Activated naive CD4-positive, alpha-beta T cell treated with Interleukin-2 at 50 U/mL for 16 hours (primary cell): ENCODE measurements at places on chromosomes 13 and 19.

DNA sequence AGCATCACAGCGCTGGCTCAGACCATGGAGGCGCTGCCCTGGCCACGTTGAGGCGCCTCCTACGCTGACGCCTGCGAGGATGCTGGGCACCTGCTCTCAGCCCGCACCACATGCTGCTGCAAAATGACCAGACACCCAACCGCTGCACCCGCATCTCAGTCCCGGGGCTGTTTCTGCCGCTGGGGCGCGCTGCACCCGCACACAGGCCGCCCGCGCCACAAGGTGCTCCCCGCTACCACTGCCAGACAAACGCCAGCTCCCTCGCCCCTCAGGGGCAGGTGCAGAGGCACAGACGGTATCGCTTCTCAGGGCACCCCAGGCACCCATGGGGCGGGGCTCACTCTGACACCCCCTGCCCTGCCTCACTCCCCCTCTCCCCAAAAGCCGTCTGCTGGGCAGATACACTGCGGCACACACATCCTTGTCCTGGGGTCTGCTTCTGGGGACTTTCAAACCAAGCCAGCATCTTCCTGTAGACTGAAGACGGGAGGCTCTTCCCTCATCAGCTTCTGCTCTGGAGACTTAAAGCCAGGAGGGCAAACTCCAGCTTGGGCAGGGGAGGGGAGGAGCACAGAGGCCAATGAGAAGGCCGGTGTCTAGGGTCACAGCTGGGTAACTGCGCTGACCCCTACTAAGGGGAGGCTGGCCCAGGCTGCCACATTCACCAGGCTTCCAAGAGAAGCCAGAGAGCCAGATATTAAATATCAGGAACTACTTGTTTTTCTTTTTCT, 16.3 kb downstream of the CHERP start:
- DNase-seq, result no peak

DNA sequence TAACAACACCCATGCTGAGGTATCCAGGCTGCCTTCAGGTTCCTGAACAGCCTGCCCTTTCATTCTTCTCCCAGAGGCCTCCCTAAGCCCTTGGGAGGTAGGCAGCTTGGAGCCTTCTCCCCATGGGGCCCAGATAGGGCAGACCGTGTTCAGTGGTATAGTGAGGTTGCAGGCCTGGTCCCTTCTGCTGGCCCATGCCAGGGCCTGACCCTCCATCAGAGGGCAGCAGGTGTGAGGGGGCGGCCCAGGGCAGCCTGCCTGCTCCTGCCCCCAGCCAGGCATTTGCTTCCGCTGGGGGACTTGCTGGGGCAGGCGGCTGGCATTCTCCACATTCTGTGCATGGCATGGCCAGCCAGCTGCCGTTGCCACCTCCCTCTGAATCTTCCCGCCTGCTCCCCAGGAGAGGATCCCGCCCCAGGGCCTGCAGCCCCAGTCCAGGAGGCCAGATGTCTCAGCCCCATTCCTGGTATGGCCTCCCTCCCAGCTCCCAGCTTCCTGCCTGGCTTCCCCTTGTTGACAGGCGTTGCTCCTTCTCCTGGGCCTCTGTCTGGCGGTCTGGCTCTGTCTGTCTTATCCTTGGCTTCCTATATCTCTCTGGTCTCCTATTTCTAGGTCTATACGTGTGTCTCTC, 8.9 kb downstream of the CIC start:
- no peak for DNase-seq

DNA sequence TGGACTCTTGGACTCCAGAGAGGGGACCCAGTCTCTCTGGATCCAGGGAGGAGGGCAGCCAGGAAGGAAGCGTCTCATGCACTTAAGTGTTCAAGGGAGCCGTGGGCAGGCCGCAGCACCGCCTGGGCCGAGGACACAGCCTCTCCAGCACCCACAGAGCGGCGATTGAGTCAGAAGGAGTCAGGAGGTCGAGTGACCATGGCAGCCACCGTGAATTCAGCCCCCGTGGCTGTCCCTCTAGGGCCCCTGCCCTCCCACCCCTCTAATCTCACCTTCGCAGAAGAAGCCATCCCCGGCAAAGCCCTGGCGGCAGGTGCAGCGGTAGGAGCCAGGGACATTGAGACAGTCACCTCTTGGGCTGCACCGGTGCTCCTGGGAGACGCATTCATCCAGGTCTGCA, 38.0 kb downstream of the FBN3 start:
- no peak for DNase-seq

- no peak for DNase-seq
Observed at GRCh38 chr13:66984241-66984640, 245.9 kb downstream of the PCDH9 start.

- no peak for DNase-seq
Observed at GRCh38 chr13:48750588-48751383, 97.1 kb downstream of the CYSLTR2 start.

DNA sequence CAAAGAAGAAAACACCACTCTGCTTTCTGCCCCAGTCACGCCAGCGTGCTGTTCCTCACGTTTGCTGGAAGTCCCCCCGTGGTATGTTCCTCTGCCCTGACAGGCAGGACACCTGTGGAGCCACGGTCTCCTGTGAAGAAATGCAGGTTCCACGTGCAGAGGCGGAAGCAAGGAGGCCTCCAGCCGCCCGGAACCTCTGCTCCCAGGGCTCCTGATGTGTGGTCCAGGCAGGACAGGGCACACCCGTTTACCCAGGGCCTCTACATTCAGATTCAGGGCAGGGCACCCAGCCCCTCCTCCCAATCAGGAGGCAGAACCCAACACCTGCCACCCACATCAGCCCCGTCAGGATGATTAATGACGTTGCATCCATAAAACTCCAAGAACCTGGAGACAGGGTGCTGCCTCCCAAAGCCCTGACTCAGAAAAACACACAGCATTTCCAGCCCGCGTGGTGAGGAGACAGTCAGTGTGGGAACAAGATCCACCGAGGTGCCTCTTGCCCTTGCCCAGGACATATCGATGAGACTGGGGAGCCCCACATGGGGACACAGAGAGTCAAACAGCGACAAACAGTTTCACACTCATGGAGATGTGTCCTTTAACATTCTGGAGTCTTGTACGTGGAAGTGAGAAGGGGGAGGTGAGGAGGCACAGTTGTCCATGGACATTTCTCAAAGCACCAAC, 76.2 kb downstream of the COL4A1 start:
- DNase-seq, result no peak

DNA sequence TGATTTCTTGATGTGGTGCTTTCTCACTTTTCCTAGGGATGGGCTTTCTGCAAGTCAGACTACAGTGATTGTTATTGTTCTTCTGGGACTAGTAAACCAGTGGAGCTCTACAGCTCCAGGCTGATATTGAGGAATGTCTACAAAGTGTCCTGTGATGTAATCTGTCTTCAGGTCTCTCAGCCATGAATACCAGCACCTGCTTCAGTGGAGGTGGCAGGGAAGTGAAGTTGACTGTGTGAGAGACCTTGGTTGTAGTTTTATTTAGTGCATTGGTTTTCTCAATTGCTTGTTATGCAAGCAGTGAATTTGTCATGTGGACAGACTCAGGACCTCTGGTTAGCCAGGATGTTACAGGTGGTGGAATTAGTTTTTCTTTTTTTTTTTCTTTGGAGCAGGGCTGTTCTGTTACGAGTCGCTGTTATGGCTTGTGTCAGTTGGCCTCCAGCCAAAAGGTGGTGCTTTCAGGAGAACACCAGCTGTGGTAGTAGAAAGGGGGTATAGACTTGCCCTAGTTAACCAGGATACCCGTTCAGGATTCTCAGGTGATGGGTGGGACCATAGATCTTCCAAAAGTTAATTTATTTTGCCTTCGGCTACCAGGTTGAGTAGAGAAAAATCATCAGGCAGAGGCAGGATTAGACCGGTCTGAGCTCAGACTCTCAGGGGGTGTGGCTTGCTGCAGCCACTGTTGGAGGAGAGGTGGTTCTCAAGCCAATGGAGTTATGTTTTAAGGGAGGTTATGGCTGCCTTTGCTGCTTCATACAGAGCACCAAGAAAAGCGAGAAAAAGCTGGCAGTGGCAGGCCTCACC, 11.9 kb upstream of the ZNF675 start:
- no peak for DNase-seq

DNA sequence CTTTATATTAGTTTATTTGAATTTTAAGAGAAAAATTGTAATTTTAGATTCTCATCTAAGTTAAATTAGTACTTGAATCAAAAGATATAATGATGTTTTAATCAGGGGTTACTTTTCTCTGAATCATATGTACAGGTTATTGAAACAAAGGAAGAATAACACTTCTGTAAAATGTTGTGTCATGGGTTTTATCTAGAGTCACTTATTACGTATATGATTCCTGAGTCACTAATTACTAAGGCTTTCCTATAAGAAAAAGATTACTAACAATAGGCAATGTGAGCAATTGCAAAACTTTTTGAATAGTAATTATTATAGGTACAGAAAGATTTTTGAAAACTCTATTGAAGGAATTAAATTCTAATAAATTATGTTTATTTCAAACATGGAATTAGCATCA, 99.2 kb upstream of the KLF5 start:
- DNase-seq, result no peak

DNA sequence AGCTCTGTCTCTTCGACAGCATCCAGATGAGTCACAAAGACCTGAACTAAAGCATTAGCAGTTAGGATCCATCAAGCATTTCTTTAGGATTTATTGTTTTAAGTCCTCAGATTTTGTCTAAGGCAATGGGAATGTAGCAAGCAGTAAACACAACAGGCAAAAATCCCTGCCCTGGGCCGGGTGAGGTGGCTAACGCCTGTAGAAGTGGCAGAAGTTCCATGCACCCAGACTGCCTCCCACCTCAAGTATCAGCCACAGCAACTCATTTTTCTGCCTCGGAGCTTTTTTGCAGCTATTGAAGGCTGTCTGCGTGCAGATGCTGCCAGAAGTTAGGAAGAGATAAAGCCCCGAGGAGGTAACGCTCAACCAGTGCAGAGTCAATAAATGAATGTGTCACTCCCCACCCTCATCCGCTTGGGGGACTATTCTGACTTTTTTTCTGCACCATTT, 47.1 kb upstream of the MRI1 start:
- no peak for DNase-seq

- no peak for DNase-seq
Observed at GRCh38 chr13:28494504-28494777, 487 bp downstream of the FLT1 start.

- no peak for DNase-seq
Observed at GRCh38 chr19:46863818-46864629, 3.2 kb downstream of the ARHGAP35 start.

DNA sequence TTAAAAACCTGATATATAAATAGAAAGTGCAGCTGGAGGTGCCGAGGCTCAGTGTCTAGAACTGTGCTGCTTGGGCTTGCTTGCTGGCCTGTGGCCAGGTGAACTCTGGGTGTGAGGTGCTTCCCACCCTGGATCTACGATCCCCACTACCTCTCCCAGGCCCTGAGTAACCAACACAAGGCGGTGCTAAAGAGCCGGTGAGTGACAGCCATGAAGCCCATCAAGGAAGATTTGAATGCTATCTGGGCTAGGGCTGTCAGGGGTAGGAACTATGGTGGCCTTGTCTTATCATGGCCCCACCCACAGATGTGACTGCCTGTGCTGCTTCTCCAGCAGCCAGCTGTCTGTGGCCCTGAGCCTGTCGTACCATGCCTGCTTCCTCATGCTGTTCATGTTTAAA, 25.6 kb upstream of the ZNF91 start:
- no peak for DNase-seq

- DNase-seq, result no peak
Observed at GRCh38 chr13:21018220-21018619, 43.2 kb downstream of the LATS2 start.

- DNase-seq, result no peak
Observed at GRCh38 chr13:46572752-46573431, 19.9 kb downstream of the LRCH1 start.

- no peak for DNase-seq
Observed at GRCh38 chr19:11693505-11694499, 44.9 kb downstream of the ZNF823 start.

DNA sequence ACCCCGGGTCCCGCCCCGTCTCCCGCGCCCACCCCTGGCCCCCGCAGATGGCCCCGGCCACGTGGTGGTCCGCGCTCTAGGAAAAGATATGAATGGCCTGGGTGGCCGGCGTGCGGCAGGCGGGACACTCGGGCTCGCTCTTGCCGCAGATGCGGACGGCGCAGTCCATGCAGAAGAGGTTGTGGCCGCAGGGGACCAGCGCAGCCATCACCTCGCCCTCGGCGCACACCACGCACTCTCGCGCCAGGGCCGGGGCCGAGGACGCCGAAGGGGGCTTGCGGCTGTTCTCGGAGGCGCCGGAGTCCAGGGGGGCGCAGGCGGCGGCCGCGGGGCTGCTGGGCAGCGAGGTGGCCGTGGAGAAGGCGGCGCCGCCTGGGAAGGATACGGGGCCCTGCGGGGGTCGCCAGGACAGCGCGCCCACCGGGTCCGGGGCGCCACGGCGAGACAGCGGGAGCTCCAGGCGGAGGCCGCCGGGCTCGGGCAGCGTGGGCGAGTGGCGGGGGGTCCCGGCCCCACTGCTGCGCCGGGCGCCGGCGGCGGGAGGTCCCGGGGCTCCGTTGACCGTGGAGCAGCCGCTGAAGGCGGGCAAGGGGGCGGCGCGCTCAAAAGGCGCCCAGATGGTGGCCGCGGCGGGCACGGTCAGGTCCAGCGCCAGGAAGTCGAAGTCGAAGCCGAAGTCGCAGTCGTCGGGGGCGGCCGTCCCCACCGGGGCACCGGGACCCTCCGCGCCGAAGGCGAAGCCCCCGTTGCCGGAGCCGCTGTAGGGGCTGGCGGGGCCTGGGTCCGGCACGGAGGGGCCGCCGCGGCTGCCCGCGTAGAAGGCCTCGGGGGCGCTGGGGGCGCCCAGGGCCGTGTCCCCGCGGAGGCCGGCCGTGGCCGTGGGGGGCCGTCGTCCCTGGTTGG, 12.4 kb downstream of the MEX3D start:
- no peak for DNase-seq

- no peak for DNase-seq
Observed at GRCh38 chr13:49066856-49067255, 91.1 kb downstream of the FNDC3A start.

DNA sequence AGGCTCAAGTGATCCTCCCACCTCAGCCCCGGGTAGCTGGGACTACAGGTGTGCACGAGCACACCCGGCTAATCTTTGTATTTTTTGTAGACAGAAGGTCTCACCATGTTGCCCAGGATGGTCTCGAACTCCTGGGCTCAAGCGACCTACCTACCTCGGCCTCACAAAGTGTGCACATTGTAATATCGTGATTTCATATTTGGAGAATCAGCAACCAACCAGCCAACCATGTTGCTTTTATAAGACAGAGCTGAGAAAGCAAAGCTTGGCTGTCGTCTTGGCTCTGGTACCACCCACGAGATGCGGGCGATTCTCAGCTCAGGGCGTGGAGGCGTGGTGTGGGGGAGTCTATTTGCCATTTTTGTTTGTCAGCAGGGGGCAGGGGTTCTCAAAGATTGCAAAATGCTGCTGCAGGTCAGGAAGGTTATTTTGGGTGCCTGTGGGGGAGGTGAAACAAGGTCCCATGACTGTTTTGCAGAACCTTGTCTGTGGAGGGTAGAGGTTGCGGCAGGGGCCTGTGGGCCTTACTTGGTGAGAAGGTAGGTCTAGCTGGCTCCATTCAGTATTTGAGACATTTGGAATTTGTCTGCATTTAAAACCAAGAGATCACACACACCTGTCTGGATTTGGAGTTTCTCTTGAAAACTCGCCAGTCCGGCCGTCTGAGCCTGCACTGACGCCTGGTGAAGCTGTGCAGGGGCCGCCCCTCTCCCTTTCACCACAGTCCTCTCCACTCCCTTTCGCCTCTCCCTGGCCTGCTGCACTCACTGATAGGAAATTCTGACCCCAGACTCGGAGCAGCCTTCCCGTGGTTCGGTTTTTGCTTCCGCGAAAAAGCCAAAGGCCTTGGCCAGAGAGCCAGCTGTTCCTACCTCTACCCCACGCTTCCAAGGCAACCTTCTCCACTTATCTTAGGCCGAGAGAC, 15.4 kb downstream of the TNFAIP8L1 start:
- no peak for DNase-seq

GRCh38 chr19:20662421-20663105, 1.2 kb upstream of the ZNF626 start:
- DNase-seq, result no peak

- DNase-seq, result no peak
Observed at GRCh38 chr13:109301726-109302125, 484.7 kb downstream of the IRS2 start.
